ENCODE measurements at places on chromosomes 11 and 22.
A peak's percentile ranks its signal among the peaks of the same experiment; 100 is the strongest.

GRCh38 chr11:46719048-46719542 is at the start of gene F2:
Gene F2 (plus strand): TSS chr11:46719213. CDS start chr11:46719236, 23 bp downstream.
- no peak for DNase-seq

- DNase-seq = peak; percentile 92
These were observed at the start of gene PPARA for GRCh38 chr22:46150034-46150654. Gene PPARA (plus strand): TSS chr22:46150526. CDS start chr22:46198384, 47,858 bp downstream.

- DNase-seq = no peak
These were observed 53.9 kb downstream of the GGTLC2 start for GRCh38 chr22:22698263-22698750.

DNA sequence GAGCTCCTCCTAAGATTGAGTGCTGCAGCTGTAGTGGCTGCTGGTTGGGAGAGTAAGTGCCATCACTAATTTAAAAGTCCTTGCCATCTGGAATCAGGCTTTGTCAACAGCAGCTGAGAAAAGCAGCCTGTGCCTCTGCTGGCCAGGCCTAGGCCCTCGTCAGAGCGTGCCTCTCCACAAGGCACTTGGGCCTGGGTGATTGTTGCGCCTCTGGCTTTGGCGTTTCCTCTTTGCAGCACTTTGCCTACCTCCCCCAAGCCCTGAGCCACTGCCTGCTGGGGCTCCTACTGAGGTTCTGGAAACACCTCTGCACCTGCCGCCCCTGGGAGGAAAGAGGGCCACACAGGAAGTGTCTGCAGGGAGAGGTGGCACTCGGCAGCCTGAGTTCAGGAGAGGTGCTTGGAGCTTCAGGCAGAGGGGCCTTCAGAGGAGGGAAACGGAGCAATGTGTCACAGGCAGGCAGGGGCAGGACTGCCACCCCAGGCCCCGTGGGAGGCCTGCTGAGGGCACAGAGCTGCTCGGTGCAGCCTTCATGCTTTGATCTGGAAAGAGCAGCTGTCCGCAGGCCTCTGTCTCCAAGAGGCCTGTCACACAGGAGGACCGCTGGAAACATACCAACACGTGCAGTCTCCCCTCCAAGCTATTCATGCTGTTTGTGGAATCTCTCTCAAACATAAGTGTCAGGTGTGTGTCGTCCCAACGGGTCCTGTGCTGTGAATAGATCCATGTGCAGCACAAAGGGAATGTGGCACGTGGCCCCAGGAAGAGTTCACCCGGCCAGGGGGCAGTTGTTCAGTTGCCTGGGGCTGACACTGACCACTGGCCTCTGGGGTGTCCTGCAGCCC is 61.5 kb upstream of the EMID1 start:
- DNase-seq = no peak

- DNase-seq = no peak
These were observed 67.3 kb upstream of the CDON start for GRCh38 chr11:126129727-126130671.
